Posterior vena cava (tissue), 2 donors: ENCODE measurements at places on chromosomes 3 and 15. TPM values are rescaled to one million over a fixed set of nuclear protein-coding genes. Genes with fewer than 3 reads are reported as not detected.

The C2CD4A gene
- not detected for total RNA-seq

The TMCO5A gene
- total RNA-seq: not detected

- DNase-seq: no peak
Observed at GRCh38 chr15:80487839-80488390, 83.7 kb downstream of the ARNT2 start.

DNA sequence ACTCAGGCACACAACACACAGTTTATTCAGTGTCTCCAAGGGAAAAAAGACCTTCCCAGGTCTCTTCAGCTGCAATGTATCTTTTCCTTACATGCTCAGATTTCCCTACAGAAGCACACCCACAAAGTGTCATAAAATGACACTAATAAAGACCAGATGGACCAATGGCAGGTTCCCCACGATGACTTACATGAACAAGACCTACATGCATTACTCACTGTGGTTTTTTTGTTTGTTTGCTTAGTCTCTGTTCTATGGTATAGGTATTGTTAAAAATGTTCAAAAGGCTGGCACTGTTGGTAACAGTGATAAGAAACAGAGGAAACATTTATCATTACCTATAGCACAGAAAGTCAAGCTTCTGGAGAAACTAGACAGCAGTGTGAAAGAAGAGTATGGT is 318.2 kb upstream of the TMCO5A start:
- no peak for DNase-seq

- DNase-seq: no peak
Observed at GRCh38 chr3:150215616-150216015, 192.5 kb upstream of the TSC22D2 start.

- no peak for DNase-seq
Observed at GRCh38 chr3:79598594-79598993, 169.2 kb downstream of the ROBO1 start.

DNA sequence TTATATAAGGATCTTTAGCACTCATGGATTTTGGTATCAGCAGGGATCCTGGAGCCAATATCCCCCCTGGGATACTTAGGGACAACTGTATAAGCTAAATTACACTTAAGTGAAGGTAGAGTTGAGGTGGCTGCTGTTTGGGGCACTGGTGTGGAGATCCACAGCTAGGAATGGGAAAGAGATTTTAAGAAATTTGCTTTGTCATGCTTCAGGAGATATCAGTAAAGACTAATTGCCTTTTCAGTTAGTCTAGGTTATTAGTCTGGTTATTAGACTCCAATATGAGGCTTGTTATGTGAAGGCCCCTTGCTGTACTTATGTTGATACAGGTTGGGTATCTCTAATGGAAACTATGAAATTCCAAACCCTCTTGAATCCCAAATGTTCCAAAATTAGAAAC is 1.2 kb upstream of the SECISBP2L start:
- no peak for DNase-seq

DNA sequence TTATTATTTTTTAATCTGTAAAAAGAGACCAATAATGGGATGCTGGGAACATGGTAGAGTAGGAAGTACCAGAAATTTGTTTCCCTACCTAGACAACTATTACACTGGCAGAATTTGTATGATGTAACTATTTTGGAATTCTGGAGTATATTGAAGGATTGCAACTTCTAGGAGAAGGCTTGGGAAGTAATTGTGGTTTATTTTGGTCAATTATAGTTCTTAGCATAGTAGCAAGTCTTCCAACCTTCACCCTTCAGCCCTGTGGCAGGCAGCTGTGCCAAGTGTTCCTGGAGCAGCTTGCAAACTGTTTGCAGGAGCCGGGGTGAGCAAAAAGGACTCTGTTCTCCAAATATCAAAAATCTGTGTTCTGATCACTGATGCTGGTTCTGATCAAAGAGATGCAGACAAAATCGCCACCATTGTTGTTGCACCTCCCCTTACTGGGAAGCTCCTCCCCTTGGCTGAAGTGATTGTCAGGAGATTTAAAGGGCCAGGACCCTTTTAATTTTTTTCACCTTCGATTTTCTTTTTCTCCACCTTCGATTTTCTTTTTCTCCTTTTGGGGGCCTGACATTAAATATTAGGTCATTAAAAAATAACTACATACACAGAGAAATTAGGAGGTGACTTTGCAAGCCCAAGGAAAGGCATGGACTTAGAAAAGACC is 363.3 kb downstream of the SLC9A9 start:
- DNase-seq: no peak
